ENCODE measurements at places on chromosomes 4 and X.

DNA sequence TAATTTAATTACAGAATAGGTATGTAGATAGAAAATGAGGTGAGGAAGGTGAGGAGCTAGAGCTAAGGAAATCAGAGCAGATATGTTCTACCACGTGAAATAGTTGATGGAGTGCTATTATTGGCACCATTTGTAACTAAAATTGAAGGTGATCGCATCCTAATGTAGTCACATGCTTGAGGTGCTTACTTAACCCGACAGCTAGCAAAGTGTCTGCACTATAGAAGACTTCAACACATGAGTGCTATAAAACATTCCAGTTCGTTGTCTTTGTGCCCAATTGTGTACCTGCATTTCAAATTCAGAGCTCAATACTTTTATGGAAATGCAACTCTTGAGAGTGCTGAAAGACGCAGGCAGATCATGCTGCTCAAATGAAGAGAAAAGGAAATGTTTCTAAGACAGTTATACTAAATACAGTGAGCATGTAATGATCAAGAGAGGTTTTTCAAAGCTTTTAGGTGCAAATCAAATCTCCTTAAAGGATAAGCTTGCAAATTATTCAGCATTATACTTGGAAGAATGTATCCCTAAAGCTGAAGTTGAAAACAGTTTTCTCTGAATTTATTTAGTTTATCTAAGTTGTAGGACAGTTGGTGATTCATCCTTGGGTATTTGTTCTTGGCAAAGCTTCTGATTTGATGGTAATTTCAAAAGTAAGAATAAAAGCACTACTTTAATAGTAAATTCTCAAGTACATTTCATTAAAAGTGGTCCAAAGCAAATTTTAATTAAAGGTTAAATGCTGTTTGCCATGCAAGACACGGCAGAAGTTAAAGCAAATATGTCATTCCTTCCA, 223.9 kb upstream of the EPHA5 start:
- no peak for DNase-seq

DNA sequence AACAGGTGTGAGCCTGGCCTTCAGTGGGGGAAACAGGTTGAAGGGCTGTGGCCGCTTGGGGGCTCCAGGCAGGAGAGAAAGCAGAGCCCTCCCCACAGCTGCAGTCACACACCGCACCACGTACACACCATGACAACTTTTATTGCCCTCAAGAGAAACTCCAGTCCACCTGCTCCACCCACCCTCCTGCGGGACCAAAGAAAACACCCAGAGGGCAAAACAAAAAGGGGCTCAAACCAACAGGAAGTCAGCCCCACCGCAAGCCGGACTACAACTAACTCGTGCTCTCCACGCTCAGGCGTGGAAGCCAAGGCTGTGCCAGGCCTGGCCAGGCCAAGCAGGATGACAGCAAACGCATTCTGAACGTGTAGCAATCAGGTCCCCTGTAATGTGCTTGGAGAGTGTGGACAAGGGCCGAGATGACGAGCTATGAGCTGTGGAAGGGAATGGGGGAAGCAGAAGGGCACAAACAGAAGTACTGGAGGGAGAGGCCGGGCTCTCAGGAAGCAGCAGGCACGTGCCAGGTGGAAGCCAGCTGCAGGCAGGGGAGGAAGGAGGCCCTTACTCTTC, 12.7 kb downstream of the SLC6A8 start:
- DNase-seq, result no peak

- DNase-seq, result no peak
Observed at GRCh38 chrX:72676465-72676864, 37.6 kb downstream of the PHKA1 start.

DNA sequence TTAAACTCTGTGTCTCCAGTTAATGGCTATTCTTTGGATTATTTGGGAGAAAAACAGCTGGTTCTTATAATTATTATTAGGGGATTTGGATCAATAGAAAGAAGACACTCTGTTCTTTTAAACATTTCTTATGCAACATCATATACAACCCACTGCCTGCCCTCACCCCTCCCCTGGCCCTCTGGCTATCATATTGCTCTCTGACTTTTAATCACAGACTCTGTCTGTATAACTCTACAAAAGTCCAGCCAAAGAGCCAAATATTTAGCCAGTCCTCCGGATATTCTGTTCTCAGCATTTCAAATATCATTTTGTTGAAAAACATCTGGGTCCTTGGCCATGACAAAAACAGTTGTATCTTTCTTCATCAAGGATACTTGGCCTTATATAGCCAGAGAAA, 19.0 kb upstream of the PACRGL start:
- DNase-seq, result no peak

GRCh38 chrX:4240541-4241194, 527.2 kb upstream of the PRKX start:
- peak; percentile 10 for DNase-seq

DNA sequence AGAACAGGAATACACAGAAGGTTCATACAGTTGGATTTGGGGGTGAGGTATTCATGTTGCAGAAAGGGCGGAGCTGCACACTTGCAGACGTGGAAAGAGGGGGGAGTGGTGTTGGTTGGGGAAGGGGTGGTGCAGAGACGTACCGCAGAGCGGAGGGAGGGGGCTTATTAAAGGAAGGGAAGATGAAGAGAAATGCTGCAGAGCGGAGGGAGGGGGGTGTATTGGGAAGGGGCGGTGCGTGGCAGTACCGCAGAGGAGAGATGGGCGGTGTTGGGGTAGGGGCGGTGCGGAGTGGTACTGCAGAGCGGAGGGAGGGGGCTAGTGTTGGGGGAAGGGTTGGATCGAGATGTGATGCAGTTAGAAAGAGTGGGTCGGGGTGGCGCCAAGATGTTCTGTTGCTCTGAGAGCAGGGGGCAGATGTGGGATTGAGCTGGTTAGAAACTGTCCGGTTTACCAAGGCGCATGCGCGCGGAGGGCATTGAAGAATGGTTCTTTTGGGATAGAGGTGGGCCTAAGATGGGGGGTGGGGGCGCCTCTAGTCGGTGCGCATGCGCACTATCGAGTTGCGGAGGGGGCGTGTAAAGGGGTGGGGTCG, 900 bp downstream of the TRO start:
- DNase-seq, result peak; percentile 73

DNA sequence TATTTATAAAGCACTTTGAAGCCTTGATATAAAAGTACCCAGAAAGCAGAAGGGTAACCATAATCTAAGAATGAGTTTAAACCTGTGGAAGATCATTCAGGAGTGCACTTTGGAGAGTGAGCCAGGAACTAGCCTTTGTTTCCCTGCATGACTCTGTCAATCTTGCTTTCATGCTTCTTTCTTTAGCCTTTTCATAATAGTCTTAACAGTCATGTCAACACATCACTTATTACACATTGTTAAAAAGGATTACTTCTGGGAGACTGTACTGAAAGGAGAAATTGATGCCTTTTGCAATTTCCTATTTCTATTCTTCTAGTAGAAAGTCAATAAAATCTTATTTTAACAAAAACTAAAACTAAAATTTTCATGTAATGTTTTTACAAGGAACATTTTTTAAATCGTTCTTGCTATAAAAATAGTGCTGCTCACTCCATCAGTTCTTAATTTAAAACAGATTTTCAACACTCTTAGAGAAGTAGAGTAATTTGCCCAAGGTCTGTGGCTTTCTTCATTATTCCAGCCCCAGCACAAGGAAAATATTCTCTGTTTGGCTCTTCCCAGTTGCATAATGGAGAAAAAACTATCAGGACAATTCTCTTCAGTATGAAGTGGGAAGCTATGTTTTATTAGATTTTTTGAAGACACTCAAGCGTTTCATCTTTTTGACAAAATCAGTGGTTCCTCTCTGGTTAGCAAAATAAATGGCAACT, 35.4 kb upstream of the SPP1 start:
- DNase-seq, result no peak

DNA sequence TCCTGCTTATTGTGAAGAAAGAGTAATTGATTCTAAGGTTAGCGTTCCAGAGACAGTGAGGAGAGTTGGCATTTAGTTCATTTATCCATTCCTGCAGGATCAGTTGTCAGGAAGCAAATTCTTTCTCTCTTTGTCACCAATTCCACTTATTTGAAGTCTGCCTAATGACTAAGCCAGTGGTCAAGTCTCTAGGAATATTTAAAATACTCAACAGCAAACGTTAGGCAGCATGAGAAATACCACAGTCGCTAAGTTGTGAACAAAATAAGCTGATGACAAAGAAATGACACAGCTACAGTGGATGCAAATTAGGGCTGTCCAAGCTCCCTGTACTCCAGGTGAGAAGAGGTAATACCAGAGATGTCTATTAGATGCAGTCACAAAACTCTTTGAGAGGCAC, 6.6 kb upstream of the MAGEB17 start:
- no peak for DNase-seq

DNA sequence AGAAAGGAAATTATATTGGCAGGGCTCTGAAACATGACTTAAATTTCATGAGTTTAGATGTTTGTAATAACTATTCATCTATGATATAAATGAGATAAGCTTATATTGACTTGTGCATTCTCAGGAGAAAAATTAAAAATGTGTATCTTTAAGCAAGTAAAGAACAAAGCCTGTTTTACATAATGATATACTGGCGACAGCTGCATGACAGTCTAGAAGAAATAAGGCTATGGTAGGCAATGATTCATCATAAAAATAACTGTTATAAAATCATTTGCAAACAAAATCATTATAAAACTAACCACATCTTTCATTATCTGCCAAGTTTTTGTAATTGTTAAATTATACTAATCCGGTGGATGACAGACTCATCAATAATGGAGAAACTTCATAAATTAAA, 188.1 kb downstream of the ADAM29 start:
- DNase-seq, result no peak

DNA sequence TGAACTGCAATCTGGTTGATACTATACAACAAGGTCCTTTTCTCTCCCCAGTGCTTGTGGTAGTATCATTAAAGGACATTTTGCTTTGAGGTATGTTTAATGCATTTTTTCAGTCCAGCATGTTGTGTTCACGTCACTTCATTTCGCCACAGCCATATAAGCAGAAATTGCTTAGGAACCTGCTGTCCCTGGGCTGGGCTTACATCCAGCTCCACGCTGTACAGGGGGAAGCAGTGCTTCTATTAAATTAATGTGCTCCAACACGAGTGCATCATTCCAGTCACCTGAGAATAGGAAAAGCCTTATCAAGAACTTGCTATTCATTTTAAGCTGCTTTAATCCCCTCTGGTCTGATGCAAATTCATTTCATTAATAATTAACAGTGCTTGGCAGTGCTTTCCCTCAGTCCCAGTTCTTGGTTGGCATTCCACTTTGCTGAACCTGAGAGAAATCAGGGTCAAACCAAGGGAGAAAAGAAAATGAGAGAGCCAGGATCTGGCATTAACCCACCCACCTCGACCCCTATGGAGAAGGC, 47.4 kb upstream of the PTCHD1 start:
- DNase-seq, result no peak

GRCh38 chr4:99625369-99625768, 32.3 kb downstream of the C4orf54 start:
- no peak for DNase-seq

DNA sequence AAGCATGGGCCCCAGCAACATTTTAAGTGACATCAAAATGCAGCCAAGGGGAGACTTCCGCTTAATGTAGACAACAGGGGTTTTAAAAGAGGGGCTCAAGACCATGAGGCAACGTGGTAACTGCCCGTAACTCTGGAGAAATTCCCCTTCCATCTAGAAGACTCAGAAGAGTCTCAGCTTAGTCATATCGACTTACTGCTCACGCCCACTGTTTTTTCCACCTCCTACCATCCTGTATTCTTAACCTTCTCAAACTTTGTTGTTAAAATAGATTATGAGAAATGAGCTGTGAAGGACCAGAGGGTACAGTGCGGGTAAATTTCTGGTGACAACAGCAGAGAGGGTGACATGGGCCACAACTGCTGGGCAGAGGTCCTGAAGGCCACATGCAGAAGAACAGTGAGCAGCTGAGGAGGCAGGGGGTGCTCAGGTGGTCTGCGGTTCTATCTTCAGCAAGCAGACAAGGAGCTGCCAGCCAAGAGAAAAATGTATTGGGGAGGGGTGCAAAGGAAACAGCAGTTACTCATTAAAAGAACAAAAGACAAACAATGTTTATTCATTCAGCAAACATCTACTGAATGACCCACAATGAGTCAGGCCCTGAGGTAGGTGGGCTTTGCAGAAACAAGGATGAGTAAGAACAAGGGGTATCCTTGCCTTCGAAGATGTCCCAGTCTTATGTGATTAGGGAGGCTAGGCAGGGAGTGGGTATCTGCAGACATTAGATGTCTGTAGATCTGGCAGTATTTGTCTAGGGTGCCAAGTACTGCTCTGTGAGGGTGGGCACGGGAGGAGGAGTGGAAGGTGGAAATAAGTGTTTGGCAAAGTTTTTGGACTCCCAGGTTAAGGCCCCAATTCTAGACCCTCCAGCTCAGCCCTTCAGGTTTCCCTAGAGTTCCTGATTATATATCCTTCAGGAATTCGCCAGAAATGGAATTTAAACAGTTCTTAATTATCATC, 175.3 kb downstream of the TSPAN5 start:
- no peak for DNase-seq

GRCh38 chrX:95505721-95506120, 1178.9 kb upstream of the DIAPH2 start:
- DNase-seq, result no peak

DNA sequence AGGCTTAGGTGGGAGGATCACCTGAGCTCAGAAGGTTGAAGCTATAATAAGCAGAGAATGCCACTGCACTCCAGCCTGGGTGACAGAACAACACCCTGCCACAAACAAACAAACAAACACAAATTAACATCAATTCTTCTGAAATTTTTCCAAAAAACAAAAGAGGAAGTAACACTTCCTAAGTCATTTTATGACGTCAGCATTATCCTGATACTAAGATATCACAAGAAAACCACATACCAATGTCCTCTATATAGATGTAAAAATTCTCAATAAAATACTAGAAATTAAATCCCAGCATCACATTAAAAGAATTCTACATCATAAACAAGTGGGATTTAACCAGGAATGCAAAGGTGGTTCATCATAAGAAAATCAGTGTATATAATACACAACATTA, 64.4 kb upstream of the STK26 start:
- peak; percentile 16 for DNase-seq

GRCh38 chr4:15912961-15913630, 25.4 kb downstream of the FGFBP1 start:
- no peak for DNase-seq

DNA sequence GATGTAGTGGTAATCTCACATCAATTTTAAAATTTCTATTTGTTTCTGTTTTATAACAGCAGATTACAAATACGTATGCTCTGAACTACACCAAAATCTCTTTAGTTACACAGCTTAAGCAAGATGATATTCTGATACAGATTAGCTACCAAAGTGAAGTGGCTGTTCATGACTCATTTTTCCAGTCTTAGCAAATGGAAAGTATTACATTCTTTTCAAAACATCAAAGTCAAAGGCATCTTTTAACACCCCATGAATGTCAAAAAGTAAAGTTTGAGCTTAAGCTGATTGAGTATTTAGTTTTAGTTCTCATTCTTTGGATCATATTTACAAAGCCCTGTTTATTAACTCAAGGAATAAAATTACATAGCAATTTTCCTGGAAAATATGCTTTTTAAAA, 6.6 kb upstream of the HPGDS start:
- DNase-seq, result peak; percentile 44

DNA sequence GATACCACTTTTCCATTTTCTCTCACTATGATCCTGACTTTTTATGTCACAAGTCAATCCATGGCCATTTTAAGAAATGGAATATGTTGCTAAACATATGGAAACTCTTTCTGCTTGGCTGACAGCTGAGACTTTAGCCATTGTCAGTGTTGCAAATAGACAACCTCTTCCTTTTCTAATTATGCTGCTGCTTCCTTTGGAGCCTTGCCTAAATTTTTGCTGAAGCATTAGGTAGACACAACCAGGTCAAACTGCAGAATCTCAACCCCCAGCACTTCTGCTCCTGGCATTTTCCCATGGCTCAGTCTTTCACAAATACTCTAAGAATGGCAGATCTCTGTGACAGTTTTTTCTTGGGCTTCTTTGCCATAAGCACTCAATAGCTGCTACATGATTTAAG, 543.3 kb downstream of the GRID2 start:
- DNase-seq, result no peak
